ENCODE measurements at places on chromosomes 6 and 20.

DNA sequence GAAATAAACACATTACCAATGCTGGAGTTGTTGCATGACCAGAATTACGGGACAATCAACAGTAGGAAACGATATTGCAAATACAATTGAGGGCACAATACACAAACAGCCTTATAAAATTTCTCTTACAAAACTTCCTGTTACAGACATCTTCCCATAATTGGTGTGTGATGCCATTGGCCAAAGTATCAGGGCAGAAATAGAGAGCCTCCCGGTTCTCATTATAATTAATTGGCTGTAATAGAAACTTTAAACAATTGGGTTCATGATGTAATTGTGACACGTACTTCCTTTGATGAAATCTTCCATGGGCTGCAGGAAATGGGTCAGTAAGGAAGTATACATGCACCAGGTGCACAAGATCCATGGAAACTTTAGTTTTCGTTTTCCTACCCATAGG, 40.3 kb upstream of the RALGAPA2 start:
- H3K36me3 ChIP-seq = no peaks in the 10 kb centered on the region
- DNase-seq = no peak
- no peaks in the 10 kb centered on the region for H3K27me3 ChIP-seq

DNA sequence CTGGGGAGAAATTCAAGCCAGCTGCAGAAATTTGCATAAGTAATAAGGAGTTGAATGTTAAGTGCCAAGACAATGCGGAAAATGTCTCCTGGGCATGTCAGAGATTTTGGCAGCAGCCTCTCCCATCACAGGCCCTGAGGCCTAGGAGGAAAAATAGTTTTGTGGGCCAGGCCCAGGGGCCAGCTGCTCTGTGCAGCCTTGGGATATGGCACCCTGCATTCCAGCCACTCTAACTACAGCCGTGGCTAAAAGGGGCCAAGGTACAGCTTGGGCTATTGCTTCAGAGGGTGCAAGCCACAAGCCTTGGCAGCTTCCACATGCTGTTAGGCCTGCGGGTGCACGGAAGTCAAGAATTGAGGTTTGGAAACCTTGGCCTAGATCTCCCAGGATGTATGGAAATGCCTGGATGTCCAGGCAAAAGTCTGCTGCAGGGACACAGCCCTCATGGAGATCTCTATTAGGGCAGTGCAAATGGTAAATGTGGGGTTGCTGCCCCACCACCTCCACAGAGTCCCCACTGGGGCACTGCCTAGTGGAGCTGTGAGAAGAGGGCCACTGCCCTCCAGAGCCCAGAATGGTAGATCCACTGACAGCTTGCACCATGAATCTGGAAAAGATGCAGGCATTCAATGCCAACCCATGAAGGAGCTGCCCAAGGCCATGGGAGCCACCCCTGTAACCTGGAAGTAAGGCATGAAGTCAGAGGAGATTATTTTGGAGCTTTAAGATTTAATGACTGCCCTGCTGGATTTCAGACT, 126.5 kb downstream of the DTNBP1 start:
- no peaks in the 10 kb centered on the region for H3K27me3 ChIP-seq
- no peak for DNase-seq
- no peak overlapping the region for H3K4me3 ChIP-seq
- no peaks in the 10 kb centered on the region for H3K36me3 ChIP-seq
- no peak overlapping the region for H3K27ac ChIP-seq

DNA sequence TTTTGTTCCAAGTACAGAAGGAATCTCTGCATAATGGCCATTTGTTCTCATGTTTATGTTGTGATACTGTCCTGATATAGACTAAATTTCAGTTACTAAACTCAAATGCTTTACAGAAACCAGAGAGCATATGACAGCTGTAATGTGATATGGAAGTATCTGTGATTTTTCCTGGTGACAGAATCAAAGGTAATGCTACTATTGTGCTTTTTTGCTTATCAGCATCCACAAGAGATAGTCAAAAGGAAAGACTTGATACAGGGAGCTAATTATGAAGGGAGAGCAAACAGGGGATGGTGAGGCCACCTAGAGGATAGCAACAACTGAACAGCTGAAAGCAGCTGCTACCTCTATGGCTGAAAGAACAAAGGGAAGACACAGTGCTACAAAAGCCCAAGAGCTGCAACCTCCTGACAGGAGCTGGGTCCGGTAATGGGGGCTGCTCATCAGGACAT, 181.4 kb downstream of the PHF3 start:
- H3K4me1 ChIP-seq = no peaks in the 10 kb centered on the region
- no peak overlapping the region for H3K4me3 ChIP-seq
- H3K27me3 ChIP-seq = no peaks in the 10 kb centered on the region
- H3K36me3 ChIP-seq = no peaks in the 10 kb centered on the region
- H3K27ac ChIP-seq = no peak overlapping the region

GRCh38 chr6:39154705-39155104, 39.7 kb upstream of the SAYSD1 start:
- H3K27ac ChIP-seq = no peak overlapping the region
- no peak overlapping the region for H3K4me3 ChIP-seq

All from mesendoderm (in vitro differentiated cells).